ENCODE measurements at places on chromosomes 11 and 22.
A peak's percentile ranks its signal among the peaks of the same experiment; 100 is the strongest.

GRCh38 chr11:34850334-34850733, 65.8 kb downstream of the APIP start:
- DNase-seq, result peak; percentile 23

DNA sequence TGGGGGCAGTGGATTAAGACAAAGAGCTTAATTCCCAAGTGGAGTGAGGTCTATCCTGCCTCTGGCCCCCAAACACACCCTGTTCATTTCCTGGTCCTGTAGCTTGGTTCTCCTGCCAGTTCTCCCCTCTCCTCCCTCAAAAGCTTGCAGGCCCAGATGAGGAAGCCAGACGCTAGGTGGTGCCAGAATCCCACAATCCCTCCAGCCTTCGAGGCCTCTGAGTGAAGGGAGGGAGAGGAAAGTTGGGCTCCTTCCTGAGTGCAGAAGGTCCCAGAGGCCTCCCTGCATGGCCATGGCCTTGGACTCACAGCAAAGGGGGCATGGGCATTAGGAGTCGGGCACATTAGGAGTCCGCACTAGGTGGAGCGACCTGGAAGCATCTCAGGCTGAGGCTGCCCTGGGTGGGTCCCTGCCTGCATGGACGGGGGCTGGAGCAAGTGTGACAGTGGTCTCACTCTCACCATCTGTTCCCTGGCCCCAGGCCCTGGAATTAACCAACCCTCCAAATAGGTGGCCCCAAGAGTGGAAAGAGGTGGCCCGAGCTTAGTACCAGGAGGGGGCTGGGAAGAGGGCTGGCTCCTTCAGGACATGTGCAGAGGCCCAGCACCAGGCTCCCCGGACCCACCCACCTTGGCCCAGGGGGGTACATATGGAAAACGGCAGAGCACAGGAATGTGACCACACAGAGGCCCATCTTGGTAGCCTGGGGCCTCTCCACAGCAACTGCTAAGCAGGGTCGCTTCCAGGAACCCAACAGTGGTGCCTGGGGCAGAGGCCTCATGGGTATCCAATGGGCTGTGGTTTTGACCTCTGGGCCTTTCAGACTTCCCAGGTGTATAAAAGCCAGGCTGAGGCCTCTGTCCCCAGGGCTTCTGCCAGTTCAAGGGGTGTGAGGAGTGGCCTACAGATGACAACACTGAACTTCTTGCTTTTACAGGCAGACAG, 5.2 kb downstream of the FXYD2 start:
- peak; percentile 90 for DNase-seq

- DNase-seq, result no peak
These were observed 27.8 kb upstream of the FADD start for GRCh38 chr11:70175236-70175698.

DNA sequence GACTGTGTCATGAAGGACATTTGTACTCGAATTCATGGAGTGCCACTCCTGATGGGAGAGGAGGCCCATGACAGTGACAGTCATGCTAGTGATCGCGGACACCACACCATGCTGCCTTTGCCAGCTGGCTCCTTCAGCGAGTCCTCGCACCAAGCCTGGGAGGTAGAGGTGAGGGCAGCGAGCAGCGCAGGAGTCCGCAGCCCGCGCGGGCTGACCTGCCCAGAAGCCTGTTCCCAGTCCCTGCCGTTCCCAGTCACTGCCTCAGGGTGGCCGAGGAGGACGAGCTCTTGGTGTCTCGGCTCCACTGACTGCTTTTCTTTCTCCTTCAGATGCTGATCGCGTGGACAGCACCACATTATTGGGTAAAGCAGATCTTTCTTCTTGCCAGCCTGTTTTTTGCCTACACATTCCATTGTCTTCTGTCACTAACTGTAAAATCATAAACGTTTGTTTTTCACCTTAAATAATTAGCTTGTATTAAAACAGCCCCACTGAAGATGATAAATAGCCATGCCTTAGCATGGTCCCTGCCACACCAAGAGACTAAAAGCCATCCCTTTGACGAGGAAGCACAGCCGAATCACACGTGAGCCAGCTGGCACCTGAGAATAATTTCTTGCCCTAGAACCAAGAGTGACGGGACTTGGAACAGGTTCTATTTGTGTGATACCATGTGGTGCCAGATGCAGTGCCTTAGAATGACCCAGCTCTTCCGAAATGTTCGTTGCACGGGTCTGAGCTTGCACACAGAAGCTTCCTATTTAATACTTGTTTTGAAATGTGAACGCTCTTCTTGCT, 25.5 kb downstream of the FAM118A start:
- DNase-seq, result no peak

DNA sequence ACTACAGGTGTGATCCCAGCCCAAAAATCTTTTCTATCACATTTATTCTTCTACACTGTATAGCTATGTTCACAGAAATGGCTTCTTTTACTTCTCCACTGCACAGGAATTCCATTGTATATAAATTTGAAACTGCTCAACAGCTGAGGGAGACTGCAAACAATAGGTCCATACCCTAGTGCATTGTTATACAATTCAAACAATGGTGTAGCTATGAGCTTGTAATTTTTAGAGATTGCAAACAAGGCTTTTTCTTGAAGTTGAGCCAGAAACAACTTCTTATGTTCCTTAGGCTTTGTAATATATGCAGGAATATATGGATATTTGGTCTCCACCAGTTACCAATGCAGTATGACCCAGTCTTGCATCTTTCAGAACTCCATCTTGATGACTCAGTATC, 19.5 kb upstream of the SIK3 start:
- DNase-seq, result no peak

DNA sequence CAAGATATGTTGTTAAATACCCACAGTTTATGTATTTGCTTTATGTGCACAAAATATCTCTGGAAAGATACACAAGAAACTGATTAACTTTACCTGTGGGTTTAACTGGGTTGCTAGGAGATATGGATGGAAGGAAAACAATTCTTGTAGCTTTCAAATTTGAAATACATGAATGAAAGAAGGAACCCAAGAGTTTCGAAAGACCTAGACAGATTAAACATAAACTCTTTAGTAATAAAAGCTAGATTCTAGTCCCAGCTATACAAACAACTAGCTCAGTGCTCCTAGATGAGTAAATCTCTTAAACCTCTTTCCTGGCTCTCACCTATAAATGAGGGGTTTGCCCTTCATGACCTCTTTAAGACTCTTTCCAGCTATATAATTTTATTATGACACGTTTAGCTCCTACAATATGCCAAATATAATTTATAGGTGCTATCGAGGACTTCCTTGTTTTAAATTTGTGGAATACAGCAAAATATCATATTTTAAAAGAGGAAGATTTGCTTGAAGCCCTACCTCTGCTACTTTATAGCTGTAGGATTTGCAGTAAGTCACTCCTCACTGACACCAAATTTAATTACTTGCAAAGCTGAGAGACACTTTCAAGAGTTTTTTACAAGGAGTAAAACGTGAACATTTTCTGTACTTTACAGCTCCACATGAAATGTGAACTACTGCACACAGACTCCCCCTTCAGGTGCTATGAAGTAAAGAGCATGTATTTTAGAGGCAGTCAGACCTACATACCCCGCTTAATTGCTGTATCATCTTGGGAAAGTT, 50.7 kb downstream of the RRAS2 start:
- peak; percentile 67 for DNase-seq

GRCh38 chr11:123719452-123719851, 22.0 kb downstream of the ZNF202 start:
- no peak for DNase-seq

- no peak for DNase-seq
These were observed 112.5 kb downstream of the BBOX1 start for GRCh38 chr11:27153136-27153535.

DNA sequence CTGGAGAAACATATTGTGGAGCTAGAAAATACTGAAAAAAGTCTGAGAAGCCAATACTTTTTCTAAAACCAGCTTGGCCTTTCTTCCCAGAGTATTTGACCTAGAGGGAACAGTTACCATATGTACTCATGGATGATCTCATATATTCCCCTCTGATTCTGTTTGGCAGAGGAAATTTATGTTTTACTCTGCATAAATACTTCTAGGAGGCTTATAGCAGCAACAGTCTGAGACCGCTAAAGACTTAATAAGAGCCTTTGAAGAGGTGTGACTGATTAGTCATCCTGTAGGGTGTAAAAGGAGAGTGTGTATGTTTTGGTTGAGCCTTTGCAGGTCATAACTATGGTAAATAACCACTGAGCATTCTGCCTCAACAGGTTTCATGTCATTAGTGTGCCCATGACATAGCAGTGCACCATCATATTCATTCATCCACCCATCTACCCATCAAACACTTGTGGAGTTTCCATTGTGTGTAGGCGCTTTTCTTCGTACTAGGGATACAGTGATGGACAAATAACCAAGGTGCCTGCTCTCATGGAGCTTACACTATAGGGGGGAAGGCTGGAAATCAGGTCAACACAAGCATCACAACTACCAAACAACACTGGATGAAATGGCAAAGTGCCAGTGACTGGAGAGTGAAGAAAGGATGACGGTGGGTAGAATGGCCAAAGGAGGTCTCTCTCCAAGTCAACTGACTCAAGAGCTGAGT, 44.5 kb downstream of the TRAF6 start:
- no peak for DNase-seq

DNA sequence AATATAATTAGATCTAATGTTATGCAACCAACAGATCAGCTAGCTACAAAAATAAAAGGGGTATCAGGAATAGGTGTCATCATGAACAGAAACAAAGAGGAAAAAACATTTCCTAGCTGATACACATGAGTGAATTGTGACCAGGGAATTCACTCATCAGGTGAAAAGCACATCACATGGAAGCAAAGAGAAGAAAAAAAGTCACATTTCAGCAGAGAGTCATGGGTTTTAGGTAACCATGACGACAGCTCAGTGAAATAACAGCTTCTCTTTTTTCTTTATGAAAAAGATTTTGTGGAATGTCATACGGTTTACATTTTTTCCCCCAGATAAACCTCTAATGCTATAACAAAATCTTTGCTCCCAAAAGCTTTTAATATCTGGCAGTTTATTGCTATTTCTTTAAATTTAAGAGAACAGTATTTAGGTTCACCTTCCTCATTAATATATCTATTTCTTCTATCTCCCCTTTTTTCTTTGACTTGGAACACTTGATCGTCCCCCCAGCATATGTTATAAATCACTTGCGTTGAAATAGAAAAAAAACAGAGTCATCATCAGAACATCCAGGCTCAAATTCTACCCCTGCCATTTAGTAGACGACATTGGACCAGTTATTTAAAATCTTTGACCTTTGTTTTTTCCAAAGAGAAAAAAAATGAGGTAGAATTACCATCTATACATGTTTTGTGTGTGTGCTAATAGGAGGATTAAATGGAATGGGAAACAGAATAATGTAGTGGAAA, 5.3 kb downstream of the TYR start:
- no peak for DNase-seq

GRCh38 chr11:68211546-68211945, 1.6 kb downstream of the KMT5B start:
- peak; percentile 51 for DNase-seq

GRCh38 chr11:117836077-117836960, 11.8 kb upstream of the FXYD2 start:
- DNase-seq, result no peak

- DNase-seq, result no peak
These were observed 82.5 kb downstream of the ARHGAP42 start for GRCh38 chr11:100769617-100770016.

DNA sequence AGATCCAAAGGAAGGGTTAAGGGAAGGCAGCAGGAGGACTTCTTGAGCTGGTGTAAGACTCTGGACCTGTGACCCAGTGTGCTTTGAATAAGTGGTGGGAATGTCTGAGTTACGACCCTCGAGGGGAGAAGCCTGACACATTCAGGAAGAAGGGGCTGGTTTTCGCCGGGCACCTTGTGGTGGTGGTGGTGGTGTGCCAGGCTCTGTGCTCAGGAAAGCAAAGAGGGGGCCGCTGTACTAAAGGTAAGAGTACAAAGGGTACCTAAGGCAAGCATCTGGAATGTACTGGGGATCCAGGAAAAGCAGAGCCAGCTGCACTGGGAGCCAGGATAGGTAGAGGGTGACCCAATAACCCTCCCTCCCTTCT, 6.3 kb downstream of the KLHL35 start:
- no peak for DNase-seq

DNA sequence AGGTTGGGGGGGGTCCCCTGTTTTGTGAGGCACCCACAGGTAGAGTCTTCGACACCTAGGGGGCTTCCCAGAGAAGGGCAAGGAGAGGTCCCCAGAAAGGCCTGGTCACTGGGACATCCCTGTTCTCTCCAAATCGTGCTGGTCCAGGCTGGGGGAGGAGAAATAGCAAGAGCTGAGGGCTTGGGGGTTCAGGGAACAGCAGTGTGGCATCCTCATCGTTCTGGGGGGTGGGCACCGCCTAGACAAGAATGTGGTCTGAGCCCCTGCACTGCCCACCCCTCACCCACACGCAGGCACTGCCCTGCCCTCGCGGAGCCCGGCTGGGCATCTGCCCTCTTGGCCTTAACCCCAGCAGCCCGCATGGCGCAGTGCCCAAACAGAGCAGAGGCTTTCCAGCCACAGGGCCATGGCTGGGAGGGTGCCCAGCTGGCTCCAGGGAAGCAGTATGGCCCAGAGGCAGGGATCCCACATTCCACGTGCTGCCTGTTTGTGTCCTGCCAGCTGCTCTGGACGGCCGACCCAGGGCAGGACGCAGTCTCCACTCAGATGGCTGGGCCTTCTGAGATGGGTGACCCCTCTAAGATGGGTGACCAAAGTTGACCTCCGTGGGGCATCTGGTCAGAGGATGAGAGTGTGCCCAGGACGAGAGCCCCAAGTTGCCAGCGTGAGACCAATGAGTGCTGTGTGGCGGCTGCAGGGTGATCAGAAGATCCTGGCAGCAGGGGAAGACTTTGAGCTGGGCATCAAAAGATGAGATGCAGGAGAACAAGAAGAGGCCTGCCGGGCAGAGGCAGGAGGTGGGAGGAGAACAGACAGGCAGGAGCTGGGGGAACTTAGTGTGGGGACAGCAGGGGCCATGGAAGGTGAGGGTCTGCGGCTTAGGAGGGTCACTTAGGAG, 14.4 kb downstream of the SCARF2 start:
- DNase-seq, result peak; percentile 15

DNA sequence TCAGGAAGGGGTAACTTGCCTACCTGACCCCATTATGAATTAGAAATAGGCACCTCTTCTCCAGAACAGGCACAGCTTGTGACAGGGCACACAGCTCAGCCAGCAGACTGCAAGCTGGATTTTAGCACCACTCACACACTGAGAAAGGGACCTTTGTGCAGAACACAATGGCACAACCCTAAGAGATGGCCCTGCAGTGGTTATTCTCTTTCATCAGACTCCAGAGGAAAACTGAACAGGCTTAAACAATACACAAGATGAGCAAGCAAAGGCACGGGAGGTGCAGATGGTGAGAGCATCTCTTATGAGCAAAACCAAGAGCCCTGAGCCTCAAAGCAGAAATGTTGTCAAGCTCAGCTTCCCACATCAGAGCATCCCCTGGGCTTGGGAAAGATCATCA, 93.8 kb upstream of the LRRC55 start:
- DNase-seq, result no peak

GRCh38 chr11:23423104-23423503, 562.8 kb upstream of the CCDC179 start:
- no peak for DNase-seq

DNA sequence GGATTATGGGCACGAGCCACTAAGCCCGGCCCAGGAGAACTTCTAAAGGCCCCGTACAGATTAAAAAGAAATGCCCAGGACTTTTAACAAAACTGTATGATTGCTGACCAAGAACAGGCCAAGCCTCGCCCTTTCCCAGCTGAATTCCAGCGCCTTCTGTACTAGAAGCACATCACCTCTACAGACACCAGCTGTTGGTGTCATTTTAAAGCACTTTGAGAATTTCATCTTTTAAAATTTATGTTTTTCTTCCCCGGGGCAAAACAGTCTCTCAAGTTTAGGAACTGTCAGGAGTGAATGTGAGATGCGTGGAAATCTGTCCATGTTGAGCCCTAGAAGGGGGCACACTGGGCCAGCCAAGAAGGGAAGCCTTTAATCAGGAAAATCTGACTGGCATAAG, 362.4 kb downstream of the LARGE1 start:
- DNase-seq, result no peak
